T-cell (primary cell): ENCODE measurements at places on chromosomes 12 and 14.

- DNase-seq: no peak
Observed at GRCh38 chr12:72734581-72734980, 462.4 kb downstream of the TRHDE start.

DNA sequence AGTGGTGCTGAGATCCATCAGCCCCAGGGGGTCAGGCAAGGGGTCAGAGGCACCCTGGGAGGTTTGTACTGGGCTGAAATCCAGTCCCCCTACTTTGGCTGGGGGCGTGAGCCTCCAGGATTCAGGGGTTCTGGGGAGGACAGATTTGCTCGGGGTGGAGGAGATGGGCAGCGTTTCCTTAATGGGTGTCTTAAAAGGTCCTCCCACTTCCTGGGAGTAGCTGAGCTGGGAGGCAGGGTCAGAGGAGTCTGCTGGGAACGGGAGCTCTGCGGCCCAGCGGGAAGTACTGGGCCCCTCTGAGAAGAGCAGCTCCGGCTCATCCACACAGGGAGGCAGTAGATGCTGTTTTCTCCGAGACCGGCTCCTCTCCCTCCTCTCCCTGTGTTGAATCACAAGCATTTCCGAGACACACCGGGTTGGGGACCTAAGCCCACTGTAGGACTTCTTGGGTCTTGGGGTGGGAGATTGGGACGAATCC lies 2.1 kb upstream of the TEX52 start:
- DNase-seq: no peak

- DNase-seq: no peak
Observed at GRCh38 chr12:54004841-54005530, 3.8 kb upstream of the HOXC8 start.

- no peak for DNase-seq
Observed at GRCh38 chr14:89912667-89913211, 41.8 kb downstream of the EFCAB11 start.

DNA sequence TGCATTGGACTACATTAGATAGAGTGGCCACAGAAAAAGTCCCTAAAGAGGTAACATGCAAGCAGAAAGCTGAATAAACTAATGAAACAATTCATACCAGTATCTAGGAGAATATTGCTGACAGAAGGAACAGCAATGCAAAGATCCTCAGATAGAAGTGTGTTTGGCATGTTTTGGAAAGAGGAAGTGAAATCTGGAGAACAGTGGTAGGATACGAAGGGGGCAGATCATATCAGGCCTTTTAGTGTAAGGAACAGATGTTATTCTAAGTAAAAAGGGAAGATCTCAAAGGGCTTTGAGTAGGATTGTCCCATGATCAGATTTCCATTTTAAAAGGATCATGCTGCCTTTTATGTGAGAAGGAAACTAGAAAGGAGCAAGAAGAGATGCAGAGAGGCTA lies 342.9 kb downstream of the PAWR start:
- DNase-seq: no peak

GRCh38 chr14:54300881-54301280 lies 95.9 kb upstream of the CDKN3 start:
- no peak for DNase-seq

DNA sequence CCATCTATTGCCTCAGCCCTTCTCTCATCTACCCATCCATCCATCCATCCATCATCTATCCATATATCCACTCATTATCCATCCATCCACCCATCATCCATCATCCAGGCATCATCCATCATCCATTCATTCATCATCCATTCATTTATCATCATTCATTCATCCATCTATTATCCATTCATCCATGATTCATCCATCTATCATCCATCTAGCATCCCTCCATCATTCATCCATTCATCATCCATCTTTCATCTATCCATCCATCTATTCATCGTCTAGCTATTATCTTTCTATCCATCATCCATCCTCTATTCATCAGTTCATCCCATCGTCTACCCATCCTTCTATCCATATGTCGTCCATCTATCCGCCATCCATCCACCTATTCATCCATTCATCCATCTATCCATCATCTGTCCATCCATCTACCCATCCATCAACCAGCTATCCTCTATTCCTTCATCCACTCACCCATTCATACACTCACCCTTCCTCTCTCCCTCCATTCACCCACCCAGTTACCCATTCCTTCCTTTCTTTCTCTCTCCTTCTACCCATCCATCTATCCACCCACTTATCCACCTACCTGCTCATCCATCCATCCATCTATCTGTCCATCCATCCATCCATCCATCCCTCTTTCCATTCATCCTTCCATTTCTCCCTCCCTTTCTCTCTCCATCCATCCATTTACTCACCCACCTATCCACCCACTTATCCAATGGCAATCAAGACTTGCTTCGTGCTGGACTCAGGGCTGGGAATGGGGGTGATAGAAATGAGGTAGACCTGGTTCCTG lies 59.3 kb downstream of the KIF26A start:
- no peak for DNase-seq

- no peak for DNase-seq
Observed at GRCh38 chr14:100067481-100067880, 2.3 kb downstream of the EVL start.

DNA sequence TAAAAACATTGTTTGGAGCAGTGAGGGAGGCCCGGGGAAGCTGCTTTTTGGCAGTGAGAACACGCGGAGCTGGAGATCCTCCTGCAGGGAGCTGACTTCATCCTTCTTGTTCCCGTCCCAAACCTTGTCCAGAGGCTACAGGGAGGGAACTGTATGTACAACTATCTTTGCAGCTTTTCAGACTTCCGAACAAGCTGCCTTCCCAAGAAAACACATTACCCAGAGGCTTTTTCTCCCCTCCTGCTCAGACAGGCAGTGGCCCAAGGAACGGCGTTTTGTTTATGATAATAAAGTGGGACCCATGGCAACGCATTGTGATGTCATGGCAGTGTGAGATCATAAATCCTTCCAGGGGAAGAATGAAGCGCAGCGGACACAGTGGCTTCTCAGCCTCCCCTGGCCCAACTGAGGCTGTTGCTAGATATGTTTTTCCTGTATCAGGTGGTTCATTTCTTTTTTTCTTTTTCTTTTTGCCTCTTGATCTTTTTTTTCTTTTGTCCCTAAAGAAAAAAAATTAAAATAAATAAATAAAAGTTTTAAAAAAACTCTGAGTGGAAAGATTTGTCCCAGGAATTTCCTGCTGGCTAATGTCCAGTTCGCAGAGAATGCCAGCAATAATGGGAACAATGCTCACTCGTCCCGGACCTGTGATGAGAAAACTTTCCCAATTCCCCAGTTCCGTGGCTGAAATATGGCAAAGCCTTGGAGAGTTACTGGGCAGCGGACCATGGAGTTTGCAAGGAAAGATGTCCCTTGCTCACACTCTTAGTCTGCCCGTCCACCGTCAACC lies 103.4 kb upstream of the MAP1LC3B2 start:
- DNase-seq: no peak

DNA sequence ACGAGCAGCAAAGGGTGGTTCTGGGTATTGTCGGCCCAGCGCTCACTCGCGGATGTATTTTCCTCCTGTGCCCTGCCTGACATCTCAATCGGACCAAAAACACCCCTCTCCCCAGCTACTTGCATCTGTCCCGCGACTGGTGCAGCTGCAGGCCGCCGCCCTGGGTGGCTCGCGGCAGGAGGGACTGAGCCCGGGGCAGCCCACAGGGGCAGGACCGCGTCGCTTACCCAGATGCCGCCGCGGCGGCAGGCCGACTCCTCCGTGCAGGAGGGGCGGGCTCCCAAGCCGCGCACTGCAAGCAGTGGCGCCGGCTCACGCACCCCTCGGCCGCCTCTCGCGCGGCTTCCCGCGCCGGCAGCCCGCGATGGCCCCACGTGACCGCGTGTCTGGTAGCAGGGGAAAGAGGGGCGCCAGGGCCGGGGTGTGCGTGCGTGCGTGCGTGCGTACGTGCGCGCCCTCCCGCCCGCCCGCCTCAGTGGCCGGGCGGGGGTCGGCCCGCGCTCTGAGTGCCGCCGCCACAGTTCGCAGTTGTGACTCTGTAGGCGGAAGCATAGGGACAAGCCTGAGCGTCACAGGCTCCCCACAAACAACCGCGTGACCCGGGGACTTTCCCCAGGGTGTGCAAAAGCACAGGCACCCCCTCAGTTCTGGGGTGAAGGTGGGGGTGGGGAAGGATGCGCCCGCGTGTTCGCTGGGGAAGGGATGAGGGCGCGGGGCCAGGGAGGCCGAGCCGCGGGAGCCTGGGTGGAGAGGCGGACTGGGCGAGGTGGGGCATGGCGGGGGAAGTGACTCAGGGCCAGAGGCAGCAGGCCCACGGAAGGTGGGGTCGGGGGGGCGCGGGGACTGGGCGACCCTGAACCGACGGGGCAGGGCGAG lies at the start of gene ZBTB25:
TSS of gene ZBTB25 (minus strand) at position 405 of the 876 bp plus-strand sequence. CDS start 13,305 bp downstream, outside the sequence.
- DNase-seq: peak; percentile 99

DNA sequence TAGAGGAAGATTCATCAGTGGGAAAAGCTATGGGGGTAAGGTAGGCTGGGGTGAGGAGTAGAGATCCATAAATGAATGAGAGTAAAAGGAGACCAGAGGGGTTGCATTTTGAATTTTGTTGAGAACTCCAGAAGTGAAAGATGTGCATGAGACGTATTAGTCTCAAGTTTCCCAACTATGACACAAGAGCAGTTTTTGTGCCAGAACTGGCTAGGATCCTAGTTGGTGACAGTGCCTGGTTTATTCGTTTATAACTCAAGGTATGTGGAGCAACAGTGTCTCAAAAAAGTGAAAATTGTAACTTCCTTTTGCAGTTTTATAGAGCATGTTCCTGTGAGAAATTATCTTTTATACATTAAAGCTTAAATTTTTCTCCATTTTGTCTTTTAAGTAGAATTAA lies 377.0 kb downstream of the NPAS3 start:
- DNase-seq: no peak

DNA sequence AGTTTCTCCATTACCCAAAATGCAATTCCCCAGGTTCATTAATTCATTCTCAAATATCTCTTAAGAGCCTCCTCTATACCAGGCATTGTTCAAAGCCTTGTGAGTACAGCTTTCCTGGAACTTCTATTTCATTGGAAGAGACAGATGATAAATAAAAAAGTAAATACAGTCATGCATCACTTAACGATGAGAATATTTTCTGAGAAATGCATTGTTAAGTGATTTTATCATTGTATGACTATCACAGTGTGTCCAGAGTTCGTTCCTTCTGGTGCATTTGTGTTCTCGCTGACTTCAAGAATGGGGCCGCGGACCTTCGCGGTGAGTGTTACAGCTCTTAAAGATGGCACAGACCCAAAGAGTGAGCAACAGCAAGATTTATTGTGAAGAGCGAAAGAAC lies 66.0 kb downstream of the ANO4 start:
- no peak for DNase-seq

DNA sequence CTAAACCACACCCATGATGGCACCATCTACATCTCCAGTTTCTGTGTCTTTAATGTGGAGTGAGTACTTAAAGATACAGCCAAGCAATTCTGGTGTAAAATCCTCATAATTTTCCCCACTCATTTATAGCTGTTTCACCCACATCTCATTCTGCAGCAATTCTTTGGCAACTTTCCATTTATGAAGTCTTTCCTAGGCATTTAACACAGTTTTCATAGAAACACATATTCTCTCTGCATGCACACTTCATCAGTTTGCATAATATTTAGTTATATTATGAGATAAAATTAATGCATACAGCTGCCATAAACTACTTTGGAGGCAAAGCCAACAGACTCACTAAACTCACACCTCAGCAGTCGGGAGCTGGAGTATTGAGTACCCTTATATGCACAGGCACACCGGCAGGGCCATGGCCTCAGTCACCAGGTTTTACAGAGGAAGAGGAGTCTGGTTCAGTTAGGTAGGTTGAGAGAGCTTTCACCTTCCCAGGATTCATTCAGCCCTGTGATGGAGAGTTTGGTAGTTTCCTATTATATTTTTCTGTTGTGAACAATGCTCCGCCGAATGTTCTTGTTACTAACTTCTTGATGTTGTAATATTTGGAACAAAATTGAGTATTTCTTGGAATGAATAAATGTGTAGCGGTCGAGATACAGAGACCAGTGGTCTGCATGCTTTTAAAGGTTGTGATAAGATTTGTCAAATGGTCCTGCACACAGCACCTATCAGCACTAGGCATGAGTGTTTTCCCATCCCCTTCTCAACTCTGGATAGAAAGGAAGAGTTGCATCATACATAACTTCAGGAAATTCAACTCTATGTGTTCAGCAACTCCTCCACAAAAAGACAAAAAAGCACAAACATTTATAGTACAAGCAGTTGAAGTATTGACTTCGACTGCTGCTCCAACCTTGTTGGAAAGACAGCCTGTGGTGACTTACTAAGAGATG lies 123.5 kb downstream of the TTC8 start:
- DNase-seq: no peak

DNA sequence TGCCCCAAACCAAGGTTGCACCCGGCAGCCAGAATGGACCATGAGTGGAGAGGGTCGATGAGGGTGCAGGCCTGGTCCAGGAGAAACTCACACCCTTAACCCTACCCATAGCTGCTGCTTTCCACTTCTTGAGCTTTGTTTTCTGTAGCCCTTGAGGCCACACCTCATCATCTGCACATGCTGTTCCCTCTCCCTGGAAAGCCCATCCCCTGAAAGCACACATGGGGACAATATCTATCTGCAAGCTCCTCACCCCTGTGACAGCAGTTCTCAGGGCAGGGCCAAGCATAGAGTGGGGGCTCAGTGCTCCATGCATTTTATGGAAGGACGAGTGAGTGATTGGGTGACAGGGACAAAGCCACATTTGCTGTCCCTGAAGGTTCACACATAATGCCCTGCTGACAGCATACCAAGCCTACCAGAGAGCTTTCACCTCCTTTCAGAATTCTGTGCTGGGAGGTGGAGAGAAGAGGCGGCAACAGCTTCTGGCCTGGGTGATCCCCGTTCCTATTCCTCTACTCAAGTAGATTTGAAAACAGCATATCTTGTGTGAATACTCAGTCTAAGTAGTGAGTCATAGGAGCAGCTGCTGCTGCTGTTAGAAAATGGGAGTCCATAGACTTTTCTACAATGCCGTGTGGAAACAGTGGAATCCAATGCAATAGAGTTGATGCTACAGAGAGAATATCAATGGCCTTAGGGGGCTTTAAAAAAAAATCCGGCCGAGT lies 44.6 kb downstream of the SRGAP1 start:
- no peak for DNase-seq

DNA sequence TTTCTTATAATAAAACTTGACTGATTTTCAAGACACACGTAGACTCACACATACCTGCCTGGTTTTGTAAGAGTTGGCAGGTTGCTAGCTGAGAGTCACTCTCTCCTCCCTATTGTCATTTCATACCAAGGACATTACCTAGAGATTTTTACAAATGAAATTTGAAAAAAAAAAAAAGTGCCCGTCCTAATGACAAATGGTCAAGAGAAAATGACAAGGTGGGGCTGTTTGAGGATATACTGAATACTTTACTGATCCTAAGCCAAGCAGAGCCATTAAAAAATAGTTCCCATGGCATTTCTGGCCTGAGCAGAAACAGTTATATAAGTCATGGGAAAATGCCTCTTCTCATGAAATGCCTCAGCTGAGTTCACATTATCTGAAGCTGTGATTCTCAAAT lies 150.2 kb downstream of the DYRK2 start:
- no peak for DNase-seq

- DNase-seq: no peak
Observed at GRCh38 chr12:78787576-78787975, 77.0 kb upstream of the SYT1 start.
